Stimulated activated CD8-positive, alpha-beta memory T cell treated with anti-CD3 and anti-CD28 coated beads, Interleukin-2, amount 100 ng/mL, for 48 hours (primary cell): ENCODE measurements at places on chromosomes 11 and 22.

GRCh38 chr11:1168256-1168655 is 10.5 kb downstream of the MUC5AC start:
- no peak for DNase-seq

DNA sequence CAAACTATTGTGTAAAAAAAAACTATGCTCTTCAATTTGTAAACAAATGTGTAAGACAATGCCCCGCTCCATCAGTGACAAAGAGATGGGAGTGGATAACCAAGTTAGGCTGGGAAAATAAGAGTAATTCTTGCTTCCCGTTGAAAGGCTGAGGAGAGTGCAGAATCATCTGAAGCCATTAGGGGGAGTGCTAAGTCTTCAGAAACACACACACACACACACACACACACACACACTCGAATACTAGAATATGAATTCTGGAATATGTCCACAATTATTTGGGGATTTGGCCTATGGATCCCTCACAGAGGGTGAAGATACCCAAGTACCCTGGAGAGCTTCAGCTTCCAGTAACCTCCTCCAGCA is 27.8 kb upstream of the ROBO3 start:
- no peak for DNase-seq

DNA sequence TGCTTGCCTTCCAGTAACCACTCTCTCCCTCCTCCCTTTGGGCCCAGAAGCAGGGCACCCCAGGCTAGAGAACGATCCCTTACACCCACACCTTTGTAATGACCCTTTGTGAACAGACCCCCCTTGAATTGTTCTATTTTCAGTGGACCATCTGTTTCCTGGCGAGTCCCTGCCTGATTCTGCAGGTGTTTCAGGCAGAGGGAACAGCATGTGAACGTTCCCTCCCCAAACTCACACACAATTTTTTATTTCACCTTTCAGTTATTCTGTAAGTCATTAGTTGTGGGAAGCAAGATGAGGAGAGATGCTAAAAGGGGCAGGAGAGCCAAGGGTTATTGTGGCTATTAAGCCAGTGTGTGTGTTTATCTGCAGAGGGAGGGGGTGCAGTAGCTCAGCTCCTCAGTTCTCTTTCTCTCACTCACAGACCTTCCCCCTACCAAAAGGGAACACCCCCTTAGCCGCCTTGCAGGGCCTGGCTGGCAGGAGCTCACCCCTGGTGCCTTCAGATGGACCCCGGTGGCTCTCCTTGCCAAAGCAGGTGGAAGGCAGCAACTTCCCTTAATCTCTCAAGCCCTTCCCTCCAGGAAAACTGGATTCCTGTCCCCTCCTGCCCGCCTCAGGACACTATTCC is 64.8 kb upstream of the SPON1 start:
- no peak for DNase-seq

GRCh38 chr11:66333896-66334604 is 2.2 kb downstream of the RIN1 start:
- no peak for DNase-seq

DNA sequence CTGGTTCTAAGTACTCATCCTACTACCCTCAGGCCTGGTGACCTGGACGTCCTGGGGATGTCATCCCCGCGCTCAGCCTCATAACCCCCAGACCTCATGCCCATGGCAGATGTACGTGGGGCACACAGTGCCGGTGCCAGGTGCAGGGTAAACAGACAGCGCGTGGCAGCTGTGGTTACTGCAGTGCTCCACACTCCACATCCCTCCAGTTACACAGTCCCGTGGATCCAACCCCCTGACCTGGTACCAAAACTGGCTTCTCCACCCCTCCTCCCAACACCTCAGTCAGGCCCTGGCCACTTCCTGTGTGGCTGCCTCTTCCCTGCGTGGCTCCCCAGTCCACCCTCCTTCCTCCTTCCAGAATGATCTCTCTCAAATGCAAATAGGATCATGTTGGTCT is 95.2 kb downstream of the DSCAML1 start:
- DNase-seq: no peak

DNA sequence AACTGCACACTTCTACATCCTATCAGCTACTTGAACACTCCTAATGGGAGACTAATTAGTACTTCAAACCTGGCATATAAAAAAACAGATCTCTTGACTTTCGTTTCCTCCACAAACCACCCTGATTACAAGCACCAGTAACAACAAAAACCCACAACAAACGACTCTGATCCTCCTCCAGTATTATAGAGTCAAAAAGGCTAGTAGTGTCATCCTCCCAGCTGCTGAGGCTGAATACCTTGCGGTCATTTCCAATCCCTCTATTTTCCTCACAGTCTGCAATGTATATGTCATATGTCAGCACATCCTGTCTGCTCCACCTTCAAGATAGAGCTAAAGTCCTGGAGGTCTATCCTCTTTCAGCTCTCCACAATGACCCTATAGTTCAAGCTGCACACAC is 688.9 kb upstream of the RAG2 start:
- no peak for DNase-seq

DNA sequence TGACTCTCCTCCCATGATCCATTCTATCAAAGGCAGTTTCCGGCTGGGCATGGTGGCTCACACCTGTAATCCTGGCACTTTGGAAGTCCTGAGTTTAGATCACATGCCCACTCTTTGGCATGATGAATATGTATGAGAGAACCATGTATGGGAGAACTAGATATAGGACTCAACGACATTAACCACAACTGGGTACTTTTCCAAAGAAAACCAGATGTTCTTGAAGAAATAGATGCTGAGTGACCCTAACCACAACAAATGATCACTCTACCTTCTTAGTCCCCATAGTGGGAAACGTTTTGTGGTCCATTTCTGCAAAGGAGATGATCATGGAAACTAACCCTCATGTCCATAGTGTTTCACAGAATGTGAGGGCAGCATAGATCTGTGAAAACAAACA is 13.6 kb downstream of the FJX1 start:
- DNase-seq: no peak

- DNase-seq: no peak
These were observed at the start of gene SEZ6L for GRCh38 chr22:26169315-26170111. Gene SEZ6L, plus strand, starts transcription at chr22:26169462. Its CDS starts 208 bp downstream, at chr22:26169670.

DNA sequence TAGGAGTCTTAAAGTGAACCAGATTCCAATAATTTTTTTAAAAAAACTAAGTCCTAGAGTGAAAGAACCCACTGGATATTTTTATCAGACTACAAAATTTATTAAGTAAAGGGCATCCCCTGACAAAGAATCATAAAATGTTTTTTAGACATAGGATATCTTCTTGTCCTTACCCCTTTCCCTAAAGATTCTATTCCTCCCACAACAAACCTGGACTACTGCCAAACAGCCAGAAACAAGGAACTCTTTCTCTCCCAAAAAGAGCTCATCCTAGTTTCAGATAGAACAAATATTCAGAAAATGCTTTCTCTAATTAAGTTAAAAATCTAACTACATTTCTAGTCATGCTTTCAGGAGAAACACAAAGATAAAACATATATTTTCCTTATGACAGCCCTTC is 327.1 kb downstream of the FAM181B start:
- no peak for DNase-seq
